Fibroblast of skin of back (primary cell): ENCODE measurements at places on chromosomes 1 and 21.
A peak's percentile ranks its signal among the peaks of the same experiment; 100 is the strongest.

- no peak for DNase-seq
Measured at GRCh38 chr1:68585351-68585750, 88.5 kb upstream of the DEPDC1 start.

DNA sequence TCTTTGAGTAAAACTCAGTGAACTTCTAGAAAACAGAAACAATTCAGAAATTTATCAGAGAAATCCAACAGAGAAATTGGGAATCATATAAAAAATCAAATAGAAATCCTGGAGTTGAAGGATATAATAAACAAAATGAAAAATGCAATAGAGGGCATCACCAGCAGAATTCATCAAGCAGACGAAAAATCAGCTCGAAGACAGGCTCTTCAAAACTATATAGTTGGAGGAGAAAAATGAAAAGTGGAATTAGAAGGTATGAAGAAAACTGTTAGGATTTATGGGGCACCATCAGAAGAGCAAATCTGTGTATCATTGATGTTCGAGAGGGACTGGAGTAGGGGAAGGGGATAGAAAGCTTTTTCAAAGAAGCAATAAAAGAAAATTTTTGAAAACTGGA lies 121.5 kb upstream of the GPR52 start:
- no peak for DNase-seq

- no peak for DNase-seq
Measured at GRCh38 chr1:152495066-152495675, 15.4 kb upstream of the LCE5A start.

DNA sequence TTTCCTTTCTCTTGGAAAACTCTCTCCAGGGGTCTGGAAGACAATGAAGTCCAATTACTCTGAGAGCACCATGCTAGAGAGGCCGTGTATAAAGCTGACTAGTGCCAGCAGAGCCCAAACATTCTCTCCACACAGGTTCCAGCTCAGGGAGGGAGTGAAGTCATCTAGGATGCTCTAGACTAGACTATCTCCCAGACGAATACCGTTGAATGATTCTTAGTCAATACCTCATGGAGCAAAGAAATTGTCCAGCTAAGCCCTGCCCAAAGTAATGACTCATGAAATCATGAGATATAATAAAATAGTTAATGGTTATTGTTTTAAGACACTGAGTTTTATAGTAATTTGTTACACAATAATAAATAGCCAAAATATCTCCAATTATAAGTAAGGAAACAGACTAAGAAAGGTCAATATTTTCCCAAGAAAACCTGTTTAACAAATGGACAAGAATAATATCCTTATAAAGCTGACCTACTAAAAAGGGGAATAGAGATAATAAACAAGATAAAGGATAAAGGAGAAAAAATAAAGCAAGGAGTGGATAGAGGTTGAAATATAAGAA lies 163.9 kb upstream of the LRRC7 start:
- peak; percentile 30 for DNase-seq
